Stimulated activated naive CD4-positive, alpha-beta T cell (primary cell): ENCODE measurements at places on chromosomes 4 and X.

GRCh38 chr4:152273343-152273742 is 262.5 kb downstream of the FBXW7 start:
- DNase-seq, result no peak

DNA sequence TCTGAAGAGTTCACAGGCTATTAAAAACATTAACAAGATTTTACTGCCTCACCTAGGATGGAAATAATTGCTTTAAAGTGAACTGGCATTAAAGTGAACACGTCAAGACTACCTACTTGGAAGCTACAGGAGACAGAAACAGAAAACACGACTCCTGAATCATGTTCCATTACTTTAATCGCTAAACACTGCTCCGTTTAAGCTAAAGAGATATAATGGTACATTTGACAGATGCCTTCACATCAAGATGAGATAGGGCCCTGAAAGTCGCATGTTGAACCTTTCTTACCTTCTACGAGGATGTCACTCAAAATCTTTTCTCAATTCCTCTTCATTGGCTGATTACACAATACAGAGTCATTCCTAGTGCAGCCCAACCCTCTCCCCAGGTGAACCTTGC is 206.3 kb upstream of the GATB start:
- no peak for DNase-seq

- DNase-seq, result no peak
Observed at GRCh38 chr4:1336088-1336491, 10.9 kb upstream of the UVSSA start.

DNA sequence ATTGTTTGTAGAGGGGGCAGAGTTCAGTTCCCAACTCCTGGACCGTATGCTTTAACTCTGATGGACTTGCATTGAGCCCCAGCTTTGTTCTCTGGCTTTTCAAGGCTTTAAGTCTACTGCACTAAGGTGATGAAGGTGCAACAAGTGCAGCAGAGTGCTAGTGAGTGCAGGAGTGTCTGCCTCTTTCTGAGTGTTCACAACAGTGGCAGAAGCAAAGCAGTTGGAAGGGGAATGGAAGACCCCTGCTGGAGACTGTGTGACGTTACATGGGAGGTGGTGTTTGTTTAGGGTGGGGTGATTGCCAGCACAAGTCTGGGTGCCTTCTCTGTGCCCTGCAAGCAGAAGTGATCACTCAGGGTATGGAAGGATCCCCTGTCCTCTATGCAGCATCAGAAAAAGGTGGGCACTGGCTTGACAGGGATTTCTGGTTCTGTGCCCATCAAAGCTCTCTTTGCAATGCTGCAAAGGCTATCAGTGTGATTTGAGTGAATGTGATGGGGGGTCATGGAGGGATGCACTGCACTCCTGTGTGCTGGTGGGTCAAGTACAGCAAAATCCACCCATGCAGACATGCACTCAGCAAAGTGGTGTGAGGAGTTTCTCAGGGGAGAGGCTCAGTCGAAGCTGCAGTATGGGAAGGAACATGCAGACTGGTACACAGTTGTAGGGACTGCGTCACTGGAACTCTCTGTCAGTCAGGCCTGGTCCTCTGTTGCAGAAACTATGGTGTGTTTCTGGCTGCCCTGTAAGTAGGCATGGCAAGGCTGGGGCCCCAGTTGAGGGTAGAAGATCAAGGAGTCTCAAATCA is 70.9 kb upstream of the UGT2B7 start:
- no peak for DNase-seq

DNA sequence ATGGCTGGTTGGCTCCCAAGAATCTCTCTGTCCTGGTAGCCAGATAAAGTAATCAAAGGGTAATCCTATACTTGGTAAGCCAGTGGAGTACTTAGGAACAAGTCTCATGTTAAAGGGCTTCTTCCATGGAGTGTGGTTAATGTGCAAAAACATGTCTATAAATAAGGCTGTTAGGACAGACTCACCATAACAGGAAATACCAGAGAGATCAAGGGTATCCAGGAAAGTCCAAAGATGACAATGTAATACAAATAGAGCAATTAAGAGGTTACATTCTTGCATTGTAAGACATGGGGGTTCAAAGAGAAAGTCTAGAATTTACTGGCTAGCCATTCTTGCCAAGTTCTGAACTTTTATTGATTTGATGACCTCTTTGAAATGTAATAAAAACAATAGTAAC is 61.9 kb upstream of the ZCCHC13 start:
- DNase-seq, result no peak

DNA sequence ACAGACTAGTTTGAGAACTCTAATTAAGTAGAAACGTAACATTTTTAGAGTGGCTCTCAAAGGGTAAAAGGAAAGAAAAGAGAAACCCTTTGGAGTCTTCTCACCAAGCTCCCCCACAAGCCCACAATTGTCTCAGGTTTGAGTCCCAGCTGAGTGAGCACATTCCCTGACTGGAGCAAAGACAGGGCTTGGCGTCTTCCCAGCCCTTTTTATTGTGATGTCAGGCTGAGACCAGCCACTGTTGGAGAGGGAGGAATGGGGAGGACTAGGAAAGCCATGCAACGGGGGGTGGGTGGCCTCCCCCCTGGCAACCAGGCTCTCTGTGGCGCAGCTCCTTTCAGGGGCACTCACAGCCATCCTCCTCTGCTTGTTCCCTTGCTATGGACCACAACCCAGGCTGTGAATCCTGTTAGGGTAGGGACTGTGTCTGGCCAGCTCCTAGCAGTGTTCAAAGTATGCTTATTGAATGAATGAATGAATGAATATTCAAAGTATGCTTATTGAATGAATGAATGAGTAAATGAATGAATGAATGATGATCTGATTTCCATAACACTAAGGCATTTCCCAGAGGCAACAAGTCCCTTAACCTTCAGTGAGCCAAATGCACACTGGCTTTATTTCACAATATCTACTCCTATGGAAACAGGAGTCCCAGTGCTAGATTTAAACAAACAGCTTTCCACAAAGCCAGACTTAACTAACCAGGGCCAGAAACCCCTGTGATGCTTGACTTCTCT is 413.3 kb downstream of the MID1IP1 start:
- DNase-seq, result no peak

DNA sequence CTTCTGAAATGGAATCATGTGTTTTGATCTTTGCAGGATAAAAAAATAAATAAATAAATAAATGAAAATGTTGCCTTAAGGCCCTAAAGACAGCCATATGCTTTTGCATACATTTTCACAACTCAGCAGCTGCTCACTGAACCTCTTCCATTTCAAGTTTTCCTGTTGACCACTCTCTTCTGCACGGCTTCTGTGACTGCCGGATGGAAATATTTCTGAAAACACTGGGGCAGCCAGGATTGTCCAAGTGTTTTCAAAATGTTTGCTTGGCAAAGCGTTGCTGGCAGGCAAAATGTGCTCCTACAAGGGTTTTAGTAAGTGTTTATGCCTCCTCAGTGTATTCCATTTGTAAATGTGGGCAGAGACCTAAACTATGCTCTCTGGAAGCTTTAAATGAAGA is 208.1 kb upstream of the IL1RAPL1 start:
- DNase-seq, result no peak

- no peak for DNase-seq
Observed at GRCh38 chrX:46330513-46330912, 214.7 kb downstream of the ZNF674 start.

- DNase-seq, result no peak
Observed at GRCh38 chrX:12263211-12263610, 124.9 kb downstream of the FRMPD4 start.

GRCh38 chrX:21974011-21974385 is 33.5 kb downstream of the SMS start:
- no peak for DNase-seq

- no peak for DNase-seq
Observed at GRCh38 chr4:88646528-88647280, 50.9 kb downstream of the NAP1L5 start.

GRCh38 chr4:186192066-186192612 is 772 bp downstream of the CYP4V2 start:
- no peak for DNase-seq

- no peak for DNase-seq
Observed at GRCh38 chr4:85870298-85871083, 395.5 kb downstream of the ARHGAP24 start.

DNA sequence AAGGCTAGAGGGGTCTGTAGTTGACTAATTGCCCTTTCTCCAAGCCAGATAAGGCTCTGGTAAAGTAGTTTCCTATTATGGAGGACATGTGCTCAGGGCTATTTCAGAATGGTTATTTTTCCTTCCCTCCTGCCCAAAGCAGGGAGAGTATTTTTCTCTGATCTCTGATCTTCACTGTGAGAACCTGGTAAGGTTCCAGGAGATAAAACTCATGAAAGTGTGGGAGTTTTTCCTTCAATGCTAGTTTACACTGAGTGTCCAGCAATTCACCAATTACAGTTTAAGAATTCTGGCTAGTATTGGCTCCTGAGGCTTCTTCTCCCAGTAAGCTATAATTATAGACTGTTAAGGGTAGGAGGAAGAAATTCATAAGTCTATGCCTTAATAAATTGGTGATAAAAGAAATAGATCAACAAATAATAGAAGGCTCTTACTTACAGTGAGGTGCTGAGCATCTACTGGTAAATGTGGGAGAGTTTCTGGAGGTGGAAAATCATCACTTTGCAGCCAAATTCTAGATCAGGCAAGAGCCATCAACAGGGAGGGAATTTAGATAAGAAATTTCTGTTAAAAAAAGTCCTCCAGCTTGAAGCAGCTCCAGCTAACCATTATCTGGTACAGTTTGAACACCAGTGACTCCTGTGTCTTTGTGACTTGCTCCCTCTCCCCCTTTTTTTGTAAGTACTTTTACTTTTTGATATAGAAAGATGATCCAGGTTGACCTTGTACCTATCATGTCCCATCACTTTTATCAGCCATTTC is 30.9 kb downstream of the CASP6 start:
- DNase-seq, result no peak

DNA sequence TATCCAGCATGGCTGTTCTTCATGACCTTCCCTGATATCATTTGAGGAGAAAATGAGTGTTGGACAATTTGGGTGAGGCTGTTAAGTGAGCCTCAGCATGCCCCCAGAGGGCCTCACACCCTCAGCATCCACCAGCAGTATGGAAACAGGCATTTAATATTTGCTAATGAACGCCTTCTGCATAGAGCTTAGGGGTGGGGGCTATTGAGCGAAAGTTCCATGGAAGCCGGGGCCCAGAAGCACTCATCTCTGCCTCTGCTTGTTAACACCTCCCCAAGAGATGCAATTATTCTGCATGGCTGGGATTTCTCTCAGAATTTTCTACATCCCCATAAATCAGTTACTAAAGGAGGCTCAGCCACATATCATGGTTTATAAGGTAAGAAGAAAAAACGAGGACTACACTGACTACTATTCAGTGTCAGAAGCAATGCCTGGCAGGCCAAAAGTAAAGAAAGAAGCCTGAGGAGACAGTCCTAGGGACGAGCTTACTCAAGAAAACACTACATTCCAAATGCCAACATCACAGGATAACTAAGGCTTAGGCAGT is 100.1 kb upstream of the MAP3K15 start:
- DNase-seq, result no peak

GRCh38 chr4:19659101-19659500 is 592.6 kb upstream of the SLIT2 start:
- DNase-seq, result no peak

DNA sequence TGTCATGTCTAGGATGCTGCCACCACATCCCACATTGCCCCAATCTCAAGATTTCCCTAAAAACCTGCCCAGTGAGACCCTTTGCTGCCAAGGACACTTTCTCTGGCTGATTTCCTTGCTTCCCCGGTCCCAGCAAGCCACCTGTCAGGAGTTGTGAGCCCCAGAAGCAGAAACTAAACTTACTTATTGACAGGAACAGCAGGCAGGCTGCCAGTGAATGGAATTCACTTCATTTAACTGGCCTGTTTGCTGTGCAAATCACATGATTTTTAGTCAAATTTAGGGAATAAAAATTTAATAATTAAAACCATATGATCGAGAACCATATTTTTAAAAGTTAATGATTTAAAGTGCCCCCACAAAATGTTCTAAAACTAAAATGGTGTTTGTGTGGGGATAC is 48.5 kb downstream of the MAMLD1 start:
- no peak for DNase-seq

DNA sequence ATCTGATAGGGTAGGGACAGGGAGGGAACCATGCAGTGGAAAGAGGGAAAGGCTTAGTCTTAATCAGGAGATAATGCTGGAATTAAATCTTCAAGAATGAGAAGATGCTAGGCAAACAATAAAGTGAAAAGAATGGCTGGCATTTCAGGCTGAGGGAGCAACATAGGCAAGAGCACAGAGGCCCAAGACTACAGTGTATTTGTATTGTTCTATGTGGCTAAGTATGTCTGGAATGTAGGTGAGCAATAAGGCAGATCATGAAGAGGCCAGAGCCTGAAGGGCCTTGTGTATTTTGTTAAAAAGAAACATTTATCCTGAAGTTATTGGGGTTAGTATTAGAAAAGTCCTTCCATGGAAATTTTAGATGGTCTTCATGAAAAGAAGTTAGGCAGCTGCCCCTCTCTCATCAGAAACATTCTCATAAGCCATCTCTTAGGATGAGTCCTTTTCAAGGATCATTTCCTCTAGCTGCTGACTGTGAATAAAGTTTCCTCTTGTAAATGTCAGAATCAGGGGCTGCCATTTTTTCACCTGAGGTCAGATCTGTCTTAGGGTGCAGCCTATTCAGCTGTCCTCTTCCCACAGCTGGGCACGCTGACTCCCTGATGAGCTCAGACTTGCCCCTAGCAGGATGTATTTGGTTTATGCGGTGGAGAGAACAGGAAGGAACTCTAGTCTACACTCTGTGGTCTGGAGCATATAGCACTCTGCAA is 46.3 kb downstream of the ATP10D start:
- peak; percentile 46 for DNase-seq

GRCh38 chr4:163591614-163592020 is 97.1 kb downstream of the TMA16 start:
- DNase-seq, result no peak

DNA sequence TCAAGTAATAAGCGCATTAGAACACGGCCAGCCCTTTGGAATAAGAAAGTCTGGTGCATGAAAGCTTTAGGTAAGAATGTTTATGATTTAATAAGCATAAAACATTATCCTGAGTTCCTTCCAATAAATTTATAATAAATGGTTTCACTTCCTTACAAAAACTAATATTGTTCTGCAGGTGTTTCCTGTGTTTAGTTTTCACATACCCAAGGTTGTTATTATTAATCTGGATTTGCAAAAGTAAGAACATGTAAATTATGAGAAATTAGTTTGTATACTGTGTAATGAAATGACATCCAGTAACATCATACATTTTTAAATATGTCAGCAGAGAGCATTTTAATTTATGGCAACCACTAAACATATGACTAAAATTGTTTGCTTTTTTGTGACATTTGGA is 72.1 kb downstream of the BANK1 start:
- DNase-seq, result no peak

- no peak for DNase-seq
Observed at GRCh38 chr4:21728304-21728703, 220.3 kb downstream of the KCNIP4 start.

DNA sequence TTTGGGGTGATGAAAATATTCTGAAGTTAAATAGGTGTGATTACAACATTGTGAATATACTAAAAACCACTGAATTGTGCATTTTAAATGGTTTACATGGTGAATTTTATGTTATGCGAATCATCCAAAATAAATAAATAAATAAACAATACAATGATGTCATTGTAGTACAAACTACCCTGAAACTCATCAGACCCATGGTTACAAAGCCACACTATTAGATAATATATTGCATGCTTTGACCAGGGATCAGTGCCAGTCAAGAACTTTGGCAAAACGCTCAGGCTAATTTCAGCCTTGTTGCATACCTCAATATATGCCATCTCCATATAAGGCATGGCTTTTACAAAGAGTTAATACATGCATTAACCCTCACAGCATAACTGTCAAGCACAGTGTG is 45.5 kb upstream of the XIAP start:
- DNase-seq, result no peak
